ENCODE measurements at places on chromosomes 16 and 17.

- no peak for DNase-seq
These were observed 10.7 kb upstream of the MRPS23 start for GRCh38 chr17:57860414-57860999.

DNA sequence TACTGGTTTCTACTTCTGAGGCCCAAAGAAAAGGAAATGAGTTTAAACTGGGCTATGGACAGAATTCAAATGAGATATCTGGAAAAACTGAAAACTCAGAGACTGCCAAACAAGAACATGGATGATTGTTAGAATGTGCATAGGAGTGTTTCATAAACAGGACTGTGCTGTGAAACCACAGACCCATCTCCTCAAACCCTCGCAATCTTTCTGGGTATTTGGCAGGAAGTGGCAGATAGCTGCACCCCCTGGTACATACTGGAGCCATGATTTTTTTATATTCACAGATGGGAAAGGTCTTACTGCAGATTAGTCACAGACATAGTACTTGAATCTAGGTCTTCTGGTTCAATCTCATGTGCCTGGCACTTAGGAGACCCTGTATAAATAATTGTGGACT lies 145.0 kb downstream of the CCDC182 start:
- DNase-seq = no peak

DNA sequence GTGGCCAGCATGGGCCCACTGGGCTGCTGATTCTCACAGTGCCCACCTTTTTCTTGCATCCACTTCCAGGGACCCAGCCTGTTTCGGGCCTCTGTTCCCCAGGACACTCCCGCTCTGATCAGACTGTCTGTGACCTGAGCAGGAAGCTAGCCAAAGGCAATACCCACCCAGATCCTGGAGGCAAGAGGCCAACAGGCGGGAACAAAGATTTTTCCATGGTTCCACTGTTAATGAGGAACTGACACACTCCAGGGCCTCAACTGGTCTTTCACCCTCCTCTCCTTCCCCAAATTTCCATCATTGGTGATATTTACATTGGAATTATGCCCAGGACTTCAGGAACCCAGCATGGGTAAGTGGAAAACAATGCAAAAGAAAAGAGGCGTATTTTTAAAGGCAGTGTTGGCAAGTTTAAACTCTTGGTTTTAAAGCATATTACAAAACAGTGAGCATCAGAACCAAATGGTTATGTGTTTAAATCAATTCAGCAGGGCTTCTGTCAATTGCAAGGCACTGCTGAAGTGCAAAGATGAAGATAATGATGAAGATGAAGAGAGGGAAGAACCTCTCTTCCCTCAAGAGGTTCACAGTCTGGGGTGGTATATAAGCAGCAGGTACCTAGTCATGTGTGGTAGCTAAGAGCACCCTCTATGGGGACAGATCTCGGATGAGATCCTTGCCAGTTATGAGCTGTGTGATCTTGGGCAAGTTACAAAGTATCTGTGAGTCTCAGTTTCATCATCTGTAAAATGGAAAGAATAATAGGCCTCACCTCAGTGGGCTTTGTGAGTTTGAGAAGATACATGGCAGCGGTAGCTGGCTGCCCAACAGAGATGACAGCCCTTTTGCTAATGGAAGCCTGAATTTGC lies 14.4 kb upstream of the ATP2A3 start:
- no peak for DNase-seq

GRCh38 chr16:14205666-14206065 lies 134.5 kb downstream of the MRTFB start:
- DNase-seq = no peak

DNA sequence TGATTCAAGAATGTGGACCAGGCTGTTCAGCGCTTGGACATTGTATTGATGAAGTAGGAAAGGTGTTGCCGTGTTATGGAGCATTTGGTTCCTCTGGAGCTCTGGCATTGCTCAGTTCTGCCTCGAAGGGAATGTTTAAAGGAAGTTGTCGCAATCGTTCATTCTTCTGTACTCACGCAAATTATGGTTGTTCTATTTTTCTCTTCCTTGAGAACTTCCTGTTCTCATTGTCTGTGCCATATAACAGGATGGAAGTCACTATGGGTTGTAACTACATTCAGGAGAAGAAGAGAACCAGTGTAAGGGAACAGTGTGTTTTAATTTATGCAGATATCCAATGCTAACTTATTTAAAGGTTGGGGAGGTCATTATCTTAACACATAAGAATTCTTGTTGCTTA lies 13.0 kb downstream of the PCTP start:
- DNase-seq = no peak

GRCh38 chr16:75238132-75238852 lies 13.1 kb downstream of the BCAR1 start:
- DNase-seq = no peak
